Activated CD4-positive, alpha-beta T cell treated with anti-CD3 and anti-CD28 coated beads for 4 hours (primary cell): ENCODE measurements at places on chromosomes 16 and 17.

DNA sequence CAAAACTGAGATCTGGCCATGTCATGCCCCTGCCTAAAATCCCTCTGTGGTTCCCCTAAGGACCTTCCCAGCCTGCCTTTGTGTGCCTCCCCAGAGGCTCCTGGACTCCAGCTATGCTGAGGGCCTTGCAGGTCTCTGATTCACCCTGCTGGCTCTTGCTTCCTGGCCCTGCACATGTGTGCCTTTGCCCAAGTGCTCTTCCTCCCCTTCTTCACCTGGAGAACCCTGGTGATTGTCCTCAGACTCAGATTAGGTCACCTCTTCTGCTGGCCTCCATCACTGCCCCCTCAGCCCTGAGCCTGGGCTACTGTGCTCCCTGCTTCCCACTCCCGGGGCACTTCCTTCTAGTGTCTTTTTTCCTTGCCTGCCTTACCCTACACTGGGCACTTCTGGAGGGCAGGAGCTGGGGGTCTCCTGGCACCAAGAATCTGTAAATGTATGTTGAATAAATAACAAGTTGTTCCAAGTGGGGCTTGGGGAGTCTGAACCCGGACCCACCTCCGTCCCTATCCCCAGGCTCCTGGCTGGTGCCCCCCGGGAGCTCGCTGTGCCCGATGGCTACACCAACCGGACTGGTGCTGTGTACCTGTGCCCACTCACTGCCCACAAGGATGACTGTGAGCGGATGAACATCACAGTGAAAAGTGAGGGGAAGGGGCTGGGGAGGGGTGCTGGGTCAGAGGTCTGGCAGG lies 7.8 kb downstream of the ITGA3 start:
- no peak for DNase-seq

DNA sequence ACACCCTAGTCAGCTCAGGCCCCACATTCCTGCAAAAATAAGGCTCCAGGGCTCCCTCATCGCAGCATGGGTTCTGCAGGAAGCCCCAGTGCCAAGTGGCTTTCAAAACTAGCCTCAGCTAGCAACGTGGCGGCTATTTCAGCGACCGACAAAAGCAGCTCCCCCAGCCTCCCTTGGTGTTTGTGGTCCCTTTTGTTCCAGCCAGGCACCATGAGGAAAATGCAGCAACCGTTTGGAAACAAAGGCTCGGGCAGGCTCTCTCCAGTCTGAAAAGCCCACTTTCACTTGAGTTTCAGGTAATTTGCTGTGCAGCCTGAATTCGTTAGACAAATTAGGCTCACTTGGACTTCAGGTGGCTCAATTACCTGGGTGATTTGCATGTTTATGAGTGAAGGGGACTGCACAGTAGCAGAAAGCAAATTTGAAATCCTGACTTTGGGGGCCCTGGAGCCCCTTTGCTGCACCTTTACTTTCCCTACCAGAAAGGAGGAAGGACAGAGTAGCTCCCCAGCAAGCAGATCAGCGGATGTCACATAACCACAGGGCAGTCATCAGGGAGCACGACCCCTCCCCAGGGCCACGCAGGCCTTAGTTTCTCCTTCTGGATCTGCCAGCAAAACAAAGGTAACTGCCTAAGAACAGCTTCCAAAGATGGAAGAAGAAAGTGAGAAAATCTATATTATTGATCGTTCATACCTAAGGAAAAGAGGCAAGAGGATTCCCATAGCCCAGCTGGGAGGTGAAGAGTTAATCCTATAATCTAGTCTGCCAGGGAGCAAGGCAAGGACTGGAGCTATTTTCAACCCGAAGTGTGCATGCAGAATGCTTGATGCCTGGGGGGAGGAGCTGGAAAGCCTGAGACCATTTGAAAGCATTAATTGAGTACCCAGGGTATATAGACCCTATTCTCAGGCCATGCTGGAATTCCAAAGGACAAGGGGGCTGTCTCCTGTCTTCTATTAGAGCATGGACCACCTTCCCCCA lies 143.1 kb upstream of the SDK2 start:
- no peak for DNase-seq

DNA sequence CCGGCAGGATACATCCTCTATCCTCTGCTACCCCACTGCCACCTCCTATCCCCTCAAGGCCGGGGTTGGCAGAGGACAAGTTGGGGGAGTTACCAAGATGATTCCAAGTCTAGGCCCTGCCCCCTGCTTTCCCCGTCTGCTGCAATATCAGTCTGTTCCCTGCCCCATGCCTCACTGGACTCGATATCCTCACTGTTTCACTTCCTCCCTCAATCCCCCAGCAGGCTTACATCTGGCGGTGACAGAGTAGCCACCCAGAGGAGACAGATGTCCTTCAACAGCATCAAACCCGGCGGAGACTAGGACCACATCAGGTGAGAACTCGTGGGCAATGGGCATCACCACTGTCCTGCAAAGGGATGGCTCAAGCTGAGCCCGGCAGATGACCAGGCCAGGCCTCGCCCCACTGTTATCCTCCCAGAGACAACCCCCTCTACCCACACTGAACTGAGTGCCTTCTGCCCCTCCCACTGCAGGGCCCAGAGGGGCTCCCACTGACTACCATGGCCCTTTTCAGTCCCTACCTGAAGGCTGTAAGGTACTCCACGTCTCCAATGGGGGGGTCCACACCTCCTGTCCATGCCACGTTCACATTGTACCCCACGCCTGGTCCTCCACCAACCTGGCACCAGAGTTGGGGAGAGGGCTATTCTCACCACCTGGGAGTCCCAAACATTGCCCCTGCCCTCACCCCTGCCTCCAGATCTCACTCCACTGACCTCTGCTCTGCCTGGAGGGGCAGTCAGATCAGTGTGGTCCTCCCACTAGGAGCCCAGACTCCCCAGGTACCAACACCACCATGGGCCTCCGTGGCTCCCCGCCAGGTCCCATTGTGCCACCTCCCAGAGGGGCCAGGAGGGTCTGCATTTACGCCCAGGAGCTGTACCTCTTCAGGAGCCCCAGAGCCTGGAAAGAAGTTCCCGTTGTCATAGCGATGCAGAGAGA lies 9.6 kb downstream of the G6PC3 start:
- DNase-seq: no peak

- DNase-seq: no peak
Observed at GRCh38 chr16:1992704-1993317, 3.0 kb downstream of the SYNGR3 start.

- no peak for DNase-seq
Observed at GRCh38 chr17:72125226-72125651, 4.4 kb downstream of the SOX9 start.

GRCh38 chr16:67928561-67929364 lies 2.9 kb downstream of the CTRL start:
- DNase-seq: peak; percentile 74

DNA sequence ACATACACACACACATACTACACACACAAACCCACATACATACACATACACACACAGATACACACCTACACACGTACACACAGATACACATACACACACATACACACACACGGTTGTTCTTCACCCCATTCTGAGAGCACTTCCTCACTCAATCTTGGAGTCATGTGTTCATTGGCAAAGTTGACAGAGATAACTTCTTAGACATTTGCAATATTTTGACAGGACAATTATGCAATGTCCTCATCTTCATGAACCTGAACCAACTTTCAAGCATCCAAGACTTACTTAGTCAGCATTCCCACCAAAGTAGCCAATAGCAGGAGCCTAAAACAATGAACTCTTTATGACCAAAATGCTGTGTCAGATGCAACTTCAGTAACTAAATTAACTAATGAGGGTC lies 77.1 kb upstream of the DNAH17 start:
- DNase-seq: no peak

GRCh38 chr17:82030470-82031302 lies 792 bp upstream of the RAC3 start:
- DNase-seq: peak; percentile 76

DNA sequence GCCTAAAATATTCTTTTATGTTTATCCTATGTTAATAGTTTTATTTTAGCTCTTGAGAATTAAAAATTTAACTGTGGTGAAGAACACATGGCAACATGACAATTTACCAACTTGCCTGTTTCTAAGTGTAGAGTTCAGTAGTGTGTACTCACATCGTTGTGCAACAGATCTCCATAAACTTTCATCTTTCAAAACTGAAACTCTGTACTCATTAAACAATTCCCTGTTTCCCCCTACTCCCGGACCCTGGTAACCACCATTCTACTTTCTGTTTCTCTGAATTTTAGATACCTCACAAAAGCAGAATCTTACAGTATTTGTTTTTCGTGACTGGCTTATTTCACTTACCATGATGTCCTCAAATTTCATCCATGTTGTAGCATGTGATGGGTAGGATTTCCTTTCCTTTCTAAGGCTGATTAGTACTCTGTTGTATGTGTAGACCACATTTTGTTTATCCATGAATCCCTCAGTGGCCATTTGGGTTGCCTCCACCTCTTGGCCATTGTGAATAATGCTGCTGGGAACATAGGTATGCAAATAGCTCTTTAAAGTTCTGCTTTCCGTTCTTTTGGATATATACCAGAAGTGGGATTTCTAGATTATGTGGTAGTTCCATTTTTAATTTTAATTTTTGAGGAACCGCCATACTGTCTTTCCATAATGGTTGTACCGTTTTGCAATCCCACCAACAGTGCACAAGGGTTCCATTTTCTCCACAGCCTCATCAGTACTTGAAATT lies 17.4 kb downstream of the IST1 start:
- DNase-seq: no peak

DNA sequence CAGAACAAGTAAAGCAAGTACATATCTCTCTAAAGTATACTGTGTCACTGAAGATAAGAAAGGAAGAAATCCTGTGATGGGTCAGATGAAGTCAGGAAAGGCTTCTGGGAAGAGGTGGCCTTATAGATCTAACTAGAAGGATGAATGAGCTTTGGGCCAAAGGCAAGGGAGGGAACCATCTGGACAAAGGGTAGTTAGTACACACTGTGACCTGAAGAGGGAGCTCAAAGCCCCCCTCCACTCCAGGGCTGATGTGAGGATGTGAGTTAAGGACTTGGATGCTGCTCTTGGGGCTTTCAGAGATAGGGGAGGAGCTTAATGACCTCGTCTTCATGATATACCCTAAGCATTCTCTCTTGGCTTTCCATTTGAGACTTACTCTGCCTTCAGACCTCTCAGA lies 185.3 kb upstream of the CACNG3 start:
- peak; percentile 4 for DNase-seq

DNA sequence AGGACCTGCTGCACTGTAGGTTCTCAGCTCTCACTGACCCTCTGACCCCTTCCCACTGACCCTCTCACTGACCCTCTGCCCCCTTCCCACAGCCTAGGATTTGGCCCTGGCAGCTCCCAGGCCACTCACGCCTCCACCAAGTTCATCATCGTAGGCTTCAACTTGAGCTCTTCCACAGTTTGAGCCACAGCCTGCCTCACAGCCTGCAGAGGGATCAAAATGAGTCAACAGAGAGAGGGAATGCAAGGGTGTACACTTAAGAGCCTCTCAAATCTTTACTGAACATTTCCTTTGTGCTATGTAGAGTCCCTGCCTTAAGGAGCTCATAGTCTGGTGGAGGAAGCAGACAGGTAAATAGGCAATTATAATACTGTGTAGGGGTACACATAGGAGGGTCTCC lies 12.1 kb downstream of the HEATR9 start:
- DNase-seq: no peak

GRCh38 chr16:89410794-89411309 lies 79.5 kb downstream of the ANKRD11 start:
- DNase-seq: no peak

DNA sequence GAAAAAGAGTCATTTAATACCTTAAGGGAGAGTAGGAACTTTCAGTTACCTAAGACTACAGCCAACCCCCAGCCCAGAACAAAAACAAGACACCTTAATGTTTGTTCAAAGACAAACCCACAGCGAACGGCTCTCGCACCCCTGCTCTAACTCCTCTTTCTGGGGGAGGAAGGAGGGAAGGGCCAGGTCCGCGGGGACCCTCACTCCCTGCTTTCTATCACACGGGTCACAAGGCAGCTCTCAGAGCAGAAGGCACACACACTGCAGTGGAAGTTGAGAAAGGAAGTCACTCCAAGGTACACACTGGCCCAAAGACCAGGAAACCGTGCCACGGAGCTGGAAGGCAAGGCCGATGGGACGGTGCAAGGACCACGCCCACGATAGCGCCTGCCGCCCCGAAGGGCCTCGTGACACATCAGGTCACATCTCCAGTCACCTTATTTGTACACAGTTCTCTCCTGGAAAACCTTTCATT lies 10.0 kb downstream of the LITAFD start:
- DNase-seq: no peak

DNA sequence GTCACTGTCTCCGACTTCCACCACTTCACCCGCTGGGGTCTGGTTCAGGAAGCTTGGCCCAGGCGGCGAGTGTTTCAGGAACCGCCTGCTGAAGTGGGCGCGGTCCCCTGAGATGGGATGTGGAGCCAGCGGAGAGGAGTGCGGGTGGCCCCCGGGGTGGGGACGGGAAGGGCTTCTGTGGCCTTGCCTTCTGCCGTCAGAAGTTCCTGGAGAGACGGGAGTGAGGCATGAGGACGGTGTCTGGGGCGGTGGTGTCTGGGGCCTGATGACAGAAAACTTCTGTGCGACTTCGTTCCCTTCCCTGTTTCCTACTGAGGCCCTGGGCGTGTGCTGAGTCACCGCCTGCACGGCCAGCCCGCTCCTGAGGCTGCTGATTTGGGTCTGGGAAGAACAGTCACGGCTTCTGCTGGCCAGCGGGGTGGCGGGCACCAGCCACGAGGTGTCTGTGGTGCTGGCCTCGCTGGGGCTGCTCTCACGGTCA lies 12.3 kb upstream of the NLRC3 start:
- no peak for DNase-seq

DNA sequence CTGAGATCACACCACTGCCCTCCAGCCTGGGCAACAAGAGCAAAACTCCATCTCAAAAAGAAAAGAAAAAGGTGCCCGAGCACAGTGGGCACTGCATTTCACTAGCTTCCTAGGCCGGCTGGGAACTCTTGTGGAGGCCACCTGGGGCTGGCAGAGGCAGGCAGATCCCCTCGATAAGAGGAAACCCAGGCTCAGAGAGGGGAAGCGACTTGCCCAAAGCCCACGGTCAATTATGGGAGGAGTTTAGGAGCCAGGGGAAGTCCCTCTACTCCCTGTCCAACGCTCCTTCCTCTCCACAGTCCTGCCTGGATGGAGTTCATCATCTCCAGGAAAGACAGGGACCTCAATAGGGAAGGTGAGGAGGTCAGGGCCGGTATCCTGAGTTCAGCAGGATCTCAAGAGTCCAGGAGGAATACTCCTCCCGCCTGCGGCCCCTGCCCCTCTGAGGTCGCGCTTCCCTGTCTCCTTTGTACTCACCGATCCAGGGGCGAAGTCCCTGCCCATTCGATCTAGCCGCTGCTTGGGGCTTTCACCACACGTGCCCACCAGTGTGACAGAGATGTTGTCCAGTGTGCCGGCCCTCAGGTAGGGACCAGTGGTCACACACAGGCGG lies 841 bp downstream of the ALOXE3 start:
- no peak for DNase-seq

- DNase-seq: no peak
Observed at GRCh38 chr17:12917399-12917798, 100.4 kb downstream of the ELAC2 start.
